ENCODE measurements at places on chromosomes 5 and 9.

DNA sequence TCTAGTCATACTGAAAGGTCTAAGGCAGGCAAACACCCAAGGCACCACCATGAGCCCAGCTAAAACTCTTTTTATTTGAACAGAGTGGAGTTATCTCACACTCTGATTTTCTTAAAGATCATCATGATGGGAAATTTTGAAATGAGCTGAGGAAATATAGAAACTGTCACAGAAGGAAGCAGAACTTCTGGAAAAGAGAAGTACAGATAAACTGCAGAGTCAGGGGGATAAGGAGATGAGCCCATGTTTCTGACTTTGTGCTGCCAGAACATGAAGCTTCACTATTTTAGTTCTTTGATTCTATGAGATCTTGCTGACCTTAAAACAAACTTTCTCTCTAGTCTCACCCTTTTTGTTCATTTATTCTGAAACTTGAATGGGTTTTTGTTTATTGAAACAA lies 406.5 kb upstream of the EDIL3 start:
- DNase-seq = no peak

DNA sequence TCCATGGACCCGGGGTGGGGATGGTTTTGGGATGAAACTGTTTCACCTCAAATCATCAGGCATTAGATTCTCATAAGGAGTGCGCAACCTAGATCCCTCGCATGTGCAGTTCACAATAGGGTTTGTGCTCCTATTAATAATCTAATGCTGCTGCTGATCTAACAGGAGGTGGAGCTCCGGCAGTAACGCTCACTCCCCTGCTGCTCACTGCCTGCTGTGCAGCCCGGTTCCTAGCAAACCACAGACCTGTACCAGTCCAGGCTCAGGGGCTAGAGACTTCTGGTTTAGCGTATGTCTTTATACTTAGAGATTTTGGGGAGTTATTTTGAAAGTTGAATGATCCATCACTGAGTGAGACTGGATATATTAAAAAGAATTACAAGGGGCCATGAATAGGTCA lies 50.2 kb downstream of the RICTOR start:
- DNase-seq = no peak

DNA sequence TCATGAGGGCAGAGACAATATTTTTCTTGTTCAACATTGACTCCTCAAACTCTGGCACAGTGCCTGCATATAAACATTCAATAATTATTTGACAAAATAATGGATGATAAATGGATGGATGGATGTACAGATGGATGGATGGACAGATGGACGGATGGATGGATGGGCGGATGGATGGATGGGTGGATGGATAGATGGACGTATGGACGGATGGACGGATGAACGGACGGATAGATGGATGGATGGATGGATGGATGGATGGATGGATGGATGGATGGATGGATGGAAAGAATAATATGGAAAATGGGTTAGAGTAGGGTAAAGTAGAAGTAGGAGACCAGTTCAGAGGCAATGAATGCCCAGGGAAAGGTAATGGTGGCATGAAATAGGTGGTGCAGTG lies 589.2 kb downstream of the EBF1 start:
- no peak for DNase-seq

- DNase-seq = no peak
Measured at GRCh38 chr5:143279698-143280097, 123.8 kb downstream of the NR3C1 start.

- DNase-seq = no peak
Measured at GRCh38 chr5:161414896-161415295, 131.6 kb downstream of the GABRB2 start.

DNA sequence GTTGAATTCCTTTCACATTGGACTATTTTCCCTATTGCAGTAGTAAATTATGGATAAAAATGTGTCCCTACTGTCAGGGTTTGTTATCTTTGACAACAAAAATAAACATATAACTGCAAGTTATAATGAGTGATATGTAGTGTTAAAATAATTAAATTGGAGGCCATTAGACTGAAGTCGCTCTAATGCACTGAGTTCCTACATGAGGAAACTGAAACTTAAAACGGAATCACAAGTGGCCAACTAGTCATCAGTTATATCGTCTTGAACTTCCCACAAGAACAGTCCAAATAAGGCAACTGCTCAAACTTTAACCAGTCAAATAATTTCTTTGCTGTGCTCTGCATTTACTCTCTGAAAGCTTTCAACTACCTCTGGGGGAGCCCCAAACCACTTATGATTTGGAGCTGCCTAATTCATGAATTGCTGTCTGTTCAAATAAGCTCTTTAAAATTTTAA lies 2.1 kb upstream of the IFT74 start:
- no peak for DNase-seq

- no peak for DNase-seq
Measured at GRCh38 chr9:120668399-120668798, 45.9 kb downstream of the MEGF9 start.

GRCh38 chr5:112237456-112237855 lies 181.6 kb downstream of the EPB41L4A start:
- no peak for DNase-seq

DNA sequence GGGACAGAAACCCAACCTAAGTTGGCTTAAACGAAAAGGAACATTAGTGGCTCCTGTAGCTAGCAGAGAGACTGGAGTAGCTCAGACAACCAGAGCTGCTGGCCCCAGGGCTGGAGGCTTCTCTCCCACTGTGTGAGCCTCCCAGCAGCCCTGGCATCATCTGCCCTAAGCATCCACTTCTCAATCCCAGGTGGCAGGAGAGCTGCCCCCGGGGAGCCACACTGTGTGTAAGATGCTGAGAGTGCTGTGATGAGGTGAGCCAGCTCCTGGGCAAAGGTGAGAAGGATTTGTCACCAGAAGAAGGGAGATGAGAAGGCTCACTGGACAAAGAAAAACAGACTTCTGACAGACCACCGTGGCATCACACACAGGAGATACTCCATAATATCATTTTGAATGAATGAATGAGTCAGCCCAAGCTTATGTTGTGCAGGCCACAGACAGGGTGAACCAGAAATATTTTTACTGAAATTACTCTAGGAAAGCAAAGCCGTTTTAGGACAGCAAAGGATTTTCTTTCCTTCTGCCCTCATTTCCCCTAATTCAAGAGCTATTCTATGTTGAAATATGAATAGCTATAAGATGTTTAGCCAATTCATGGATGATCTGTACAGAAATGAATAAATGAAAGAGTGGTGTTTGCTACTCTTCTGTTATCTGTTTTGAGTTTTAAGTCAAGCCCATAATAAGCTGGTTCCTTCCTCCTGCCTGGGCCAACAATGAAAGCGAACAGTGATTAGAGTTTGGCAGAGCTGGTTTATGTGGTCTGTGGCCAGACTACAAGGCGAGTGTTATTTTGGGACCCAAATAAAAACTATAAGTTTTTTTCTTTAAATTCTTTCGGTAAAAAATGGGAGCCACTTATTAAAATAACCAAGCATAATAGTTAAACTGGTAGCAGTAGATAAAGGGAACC lies 57.4 kb upstream of the ECM2 start:
- no peak for DNase-seq

DNA sequence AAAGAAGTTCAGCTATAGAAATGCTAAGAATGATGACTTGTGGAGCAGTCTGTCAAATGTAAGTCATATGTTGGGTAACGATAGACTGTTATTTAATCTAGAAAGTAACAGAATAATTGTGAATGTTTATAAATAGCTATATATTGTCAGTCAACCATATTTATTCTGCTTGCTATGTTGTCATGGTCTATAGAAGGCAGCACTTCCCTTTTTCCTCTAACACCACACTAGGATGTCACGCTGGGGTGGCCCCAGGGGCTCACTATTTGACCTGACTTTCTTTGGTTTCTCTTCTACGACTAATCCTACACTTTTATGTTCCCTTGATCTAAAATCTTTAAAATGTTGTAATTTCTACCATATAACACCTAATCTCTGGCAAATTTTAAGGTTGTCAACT lies 20.5 kb downstream of the ERAP2 start:
- DNase-seq = no peak

DNA sequence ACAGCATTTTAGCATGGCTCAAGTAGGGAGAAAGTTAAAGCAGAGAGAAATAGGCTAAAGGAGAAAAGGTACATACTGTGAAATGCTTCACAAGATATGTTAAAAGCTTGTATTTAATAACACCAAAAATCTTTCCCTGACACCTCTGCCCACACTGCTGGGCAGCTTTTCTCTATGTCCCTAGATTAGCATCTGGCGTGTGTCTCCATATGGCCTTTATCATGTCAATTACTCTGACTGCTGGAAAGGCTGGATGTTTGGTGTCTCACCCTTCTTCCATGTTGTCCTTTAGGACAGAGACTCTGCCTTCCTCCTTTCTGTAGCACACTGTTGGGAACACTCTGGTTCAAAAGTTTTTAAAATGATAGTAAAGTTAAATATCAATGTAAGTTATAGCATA lies 122.5 kb downstream of the OXCT1 start:
- DNase-seq = no peak

DNA sequence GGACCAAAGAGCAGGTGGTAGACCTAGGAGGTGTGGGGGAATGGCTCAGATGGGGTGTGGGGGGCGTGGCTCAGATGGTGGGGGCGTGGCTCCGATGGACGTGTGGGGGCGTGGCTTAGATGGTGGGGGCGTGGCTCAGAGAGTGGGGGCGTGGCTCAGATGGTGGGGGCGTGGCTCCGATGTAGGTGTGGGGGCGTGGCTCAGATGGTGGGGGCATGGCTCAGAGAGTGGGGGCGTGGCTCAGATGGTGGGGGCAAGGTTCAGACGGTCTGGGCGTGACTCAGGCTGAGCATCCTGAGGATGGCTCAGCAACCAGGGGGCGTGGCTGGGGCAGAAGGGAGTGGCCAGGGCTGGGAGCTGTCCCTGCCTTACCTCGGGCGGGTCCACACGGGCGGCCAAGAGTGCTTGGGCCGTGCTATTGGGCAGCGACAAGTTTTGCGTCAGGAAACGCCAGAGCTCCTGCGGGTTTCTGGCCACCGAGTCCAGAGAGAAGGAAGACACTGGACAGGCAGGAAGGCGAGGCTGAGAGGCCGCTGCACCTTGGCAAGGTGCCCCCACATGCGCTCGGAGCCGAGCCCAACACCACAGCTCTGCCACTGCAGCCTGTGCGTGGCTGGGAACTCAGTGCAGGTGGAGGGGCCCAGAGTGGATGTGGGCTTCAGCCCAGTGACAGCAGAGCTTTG lies 5.9 kb downstream of the ABCA2 start:
- DNase-seq = peak; percentile 47

- no peak for DNase-seq
Measured at GRCh38 chr5:139633295-139634027, 14.7 kb upstream of the CXXC5 start.

- DNase-seq = no peak
Measured at GRCh38 chr9:80775971-80776370, 913.4 kb downstream of the TLE1 start.

DNA sequence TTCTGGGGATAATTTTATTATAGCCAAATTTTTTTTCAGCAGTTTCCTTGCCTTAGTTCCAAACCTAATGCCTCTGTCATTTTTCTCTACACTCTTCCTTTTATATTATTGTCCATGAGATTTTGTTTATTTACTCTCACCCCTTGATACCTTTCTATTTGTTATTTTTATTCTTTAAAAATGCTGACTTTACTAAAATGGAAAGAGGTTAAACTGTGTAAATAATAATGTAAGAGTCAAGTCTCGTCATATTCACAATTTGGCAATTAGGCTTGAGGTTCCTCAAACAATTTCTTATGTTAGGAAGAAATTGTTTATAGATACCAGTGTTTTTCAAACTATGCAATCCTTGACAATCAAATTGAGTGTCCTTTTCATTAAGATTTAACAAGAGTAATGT lies 428.6 kb upstream of the CDH9 start:
- DNase-seq = no peak

DNA sequence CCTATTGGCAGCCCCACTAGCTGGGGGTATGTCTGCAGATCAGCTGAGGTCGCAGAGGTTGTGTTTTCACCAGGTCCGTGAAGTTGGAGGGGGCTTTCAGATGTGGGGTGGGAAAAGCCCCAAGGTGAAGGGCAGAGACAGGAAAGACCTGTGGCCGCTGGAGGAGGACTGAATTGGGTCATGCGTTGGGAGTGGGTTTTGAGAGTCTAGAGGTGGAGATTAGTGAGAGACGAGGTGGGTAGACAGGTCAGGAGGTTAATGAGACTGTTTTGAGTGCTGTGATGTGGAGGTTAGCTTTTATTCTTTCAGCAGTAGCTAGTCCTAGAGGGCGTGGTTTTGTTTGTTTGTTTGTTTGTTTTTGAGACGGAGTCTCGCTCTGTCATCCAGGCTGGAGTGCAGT lies 10.3 kb downstream of the SNX30 start:
- DNase-seq = no peak

DNA sequence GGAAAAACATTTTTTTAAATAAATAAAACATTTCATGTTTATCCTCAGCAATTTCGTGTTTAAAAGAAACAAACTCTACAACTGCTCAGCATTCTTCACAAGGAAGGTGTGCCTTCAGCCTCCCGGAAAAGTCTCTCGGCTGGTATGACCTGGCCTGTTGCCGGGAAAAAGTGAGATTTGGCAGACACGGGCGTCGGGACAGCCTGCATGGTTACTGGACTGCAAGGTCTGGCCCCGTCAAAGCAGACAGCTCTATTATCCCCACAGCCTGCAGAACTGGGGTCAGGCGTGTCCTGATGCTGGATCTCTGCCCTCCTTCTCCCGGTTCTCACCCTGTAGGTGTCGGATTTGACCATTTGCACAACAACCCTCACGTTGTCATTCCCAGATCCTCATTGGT lies 120.3 kb upstream of the SPATA31C2 start:
- no peak for DNase-seq

DNA sequence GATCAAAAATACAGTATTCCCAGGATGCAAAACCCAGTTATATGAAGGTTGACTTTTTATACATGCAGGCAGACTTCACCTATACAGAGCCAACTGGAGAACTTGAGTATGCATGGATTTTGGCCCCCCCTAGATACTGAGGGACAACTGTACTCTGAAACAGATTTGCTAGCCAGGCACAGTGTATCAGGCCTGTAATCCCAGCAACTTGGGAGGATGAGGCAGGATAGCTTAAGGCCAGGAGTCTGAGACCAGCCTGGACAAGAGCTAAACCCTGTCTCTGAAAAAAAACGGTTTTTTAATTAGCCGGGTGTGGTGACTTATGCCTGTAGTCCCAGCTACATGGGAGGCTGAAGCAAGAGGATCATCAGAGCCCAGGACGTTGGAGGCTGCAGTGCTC lies 21.9 kb downstream of the PTBP3 start:
- no peak for DNase-seq

GRCh38 chr5:37770786-37771185 lies 69.1 kb downstream of the GDNF start:
- DNase-seq = no peak

DNA sequence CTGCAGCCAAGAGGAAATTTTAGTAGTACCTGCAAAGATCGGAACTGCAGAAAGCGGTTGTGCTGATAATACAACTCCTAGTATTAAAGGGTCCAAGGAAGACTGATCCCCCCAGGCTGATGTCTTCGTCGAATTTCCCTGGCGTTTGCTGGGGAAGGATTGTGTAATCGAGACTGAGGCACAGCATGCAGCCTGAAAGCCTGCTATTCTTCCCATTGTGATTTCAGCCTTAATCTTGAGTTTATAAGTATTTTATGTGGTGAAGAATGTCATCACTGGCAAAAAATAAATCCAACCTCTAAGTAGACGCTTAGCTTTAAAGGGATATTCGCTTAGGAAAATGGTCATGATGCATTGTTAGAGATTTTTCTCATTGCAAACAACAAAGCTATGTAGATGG lies 21.3 kb upstream of the LMX1B start:
- DNase-seq = no peak
